ENCODE measurements at places on chromosomes 3 and 15. TPM values are rescaled to one million over a fixed set of nuclear protein-coding genes. Genes with fewer than 3 reads are reported as not detected.

DNA sequence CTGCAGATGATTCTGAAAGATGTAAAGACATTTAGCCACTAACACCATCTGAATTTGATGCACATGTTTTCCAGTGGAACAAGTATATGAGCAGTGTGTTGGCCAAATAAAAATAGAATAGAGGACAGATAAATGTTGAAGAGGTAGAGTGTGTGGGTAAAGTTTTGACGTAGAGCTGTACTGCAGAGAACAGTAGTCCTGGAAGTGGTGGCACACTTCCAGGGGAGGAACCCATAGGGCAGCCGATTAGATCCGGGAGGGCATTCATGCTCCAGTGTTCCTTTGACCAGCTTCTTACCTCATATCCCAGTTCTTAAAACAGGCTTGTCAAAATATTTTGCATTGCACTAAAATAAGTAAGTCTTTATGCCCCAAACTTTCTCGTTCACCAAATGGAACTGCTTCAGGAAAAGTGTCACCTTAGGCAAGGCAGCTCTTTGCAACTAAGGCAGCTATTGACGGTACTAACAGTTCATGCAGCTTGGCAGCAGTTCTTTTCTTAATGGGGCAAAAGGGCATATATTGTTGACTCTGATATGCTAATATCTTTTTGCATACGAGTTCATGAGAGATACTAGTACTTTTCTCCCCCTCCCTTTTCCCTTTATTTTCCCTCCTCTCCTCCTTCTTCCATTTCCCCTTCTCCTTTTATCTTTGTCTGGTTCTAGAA lies 429.3 kb upstream of the AZI2 start:
- DNase-seq = no peak
- no peak overlapping the region for H3K27ac ChIP-seq
- H3K4me3 ChIP-seq = no peak overlapping the region
- no peaks in the 10 kb centered on the region for H3K27me3 ChIP-seq
- no peaks in the 10 kb centered on the region for H3K36me3 ChIP-seq

The CFAP91 gene
- total RNA-seq = not detected

The ANKUB1 gene
- total RNA-seq = not detected

GRCh38 chr3:74606996-74607395 lies 7.5 kb downstream of the CNTN3 start:
- no peak for DNase-seq
- H3K27ac ChIP-seq = no peak overlapping the region
- no peaks in the 10 kb centered on the region for H3K4me1 ChIP-seq
- no peaks in the 10 kb centered on the region for H3K27me3 ChIP-seq
- H3K36me3 ChIP-seq = no peaks in the 10 kb centered on the region

- DNase-seq = no peak
- H3K4me3 ChIP-seq = no peak overlapping the region
- peaks cover 11% of the 10 kb centered on the region for H3K4me1 ChIP-seq
- H3K27me3 ChIP-seq = no peaks in the 10 kb centered on the region
- no peaks in the 10 kb centered on the region for H3K36me3 ChIP-seq
These were observed 197.0 kb upstream of the CBLB start for GRCh38 chr3:106065831-106066230.

DNA sequence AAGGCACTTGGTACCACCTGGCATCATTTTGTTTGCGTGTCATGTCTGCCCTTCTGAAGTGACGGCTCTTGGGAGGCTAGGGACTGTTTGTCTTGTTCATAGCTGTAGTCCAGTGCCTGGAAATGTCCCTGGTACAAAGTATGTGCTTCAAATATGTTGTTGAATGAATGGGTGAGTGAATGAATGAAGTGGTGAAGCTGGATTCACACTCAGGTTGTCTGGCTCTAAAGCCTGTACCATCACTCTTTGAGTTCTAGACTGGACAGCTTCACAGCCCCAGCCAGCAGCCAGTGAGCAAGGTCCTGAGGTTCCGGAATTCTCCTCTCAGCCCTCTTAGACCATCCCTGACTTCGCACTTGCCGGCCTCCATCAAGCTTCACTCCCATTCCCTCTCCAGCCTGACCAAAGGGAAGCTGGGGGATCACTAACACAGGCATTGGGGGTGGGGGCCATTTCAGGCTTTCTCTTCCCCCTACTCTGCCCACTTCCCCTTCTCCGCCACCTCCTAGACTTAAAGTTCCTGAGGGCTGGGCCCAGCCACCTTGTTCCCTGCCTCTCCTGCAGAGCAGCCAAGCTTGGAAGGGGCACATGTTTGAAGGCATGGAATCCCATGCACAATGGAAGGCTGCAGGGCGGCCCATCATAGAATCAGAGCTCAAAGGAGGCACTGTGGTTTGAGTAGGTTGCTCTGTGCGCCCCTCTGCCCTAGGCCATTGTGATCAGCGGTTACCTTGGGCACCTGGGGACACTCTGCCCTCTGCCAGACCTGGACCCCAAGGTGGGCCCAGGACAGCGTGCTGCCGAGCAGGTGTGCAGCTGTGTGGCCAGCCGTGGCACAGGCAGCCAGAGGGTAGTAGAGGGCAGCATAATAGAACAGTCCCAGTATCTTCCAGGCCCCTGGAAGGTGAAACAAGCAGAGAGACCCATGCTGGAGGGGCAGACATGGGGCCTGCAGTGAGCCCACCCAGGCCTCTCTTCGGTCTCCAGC lies 7.7 kb downstream of the STRA6 start:
- no peaks in the 10 kb centered on the region for H3K36me3 ChIP-seq
- no peak for DNase-seq
- H3K4me3 ChIP-seq = no peak overlapping the region
- H3K27me3 ChIP-seq = no peaks in the 10 kb centered on the region

DNA sequence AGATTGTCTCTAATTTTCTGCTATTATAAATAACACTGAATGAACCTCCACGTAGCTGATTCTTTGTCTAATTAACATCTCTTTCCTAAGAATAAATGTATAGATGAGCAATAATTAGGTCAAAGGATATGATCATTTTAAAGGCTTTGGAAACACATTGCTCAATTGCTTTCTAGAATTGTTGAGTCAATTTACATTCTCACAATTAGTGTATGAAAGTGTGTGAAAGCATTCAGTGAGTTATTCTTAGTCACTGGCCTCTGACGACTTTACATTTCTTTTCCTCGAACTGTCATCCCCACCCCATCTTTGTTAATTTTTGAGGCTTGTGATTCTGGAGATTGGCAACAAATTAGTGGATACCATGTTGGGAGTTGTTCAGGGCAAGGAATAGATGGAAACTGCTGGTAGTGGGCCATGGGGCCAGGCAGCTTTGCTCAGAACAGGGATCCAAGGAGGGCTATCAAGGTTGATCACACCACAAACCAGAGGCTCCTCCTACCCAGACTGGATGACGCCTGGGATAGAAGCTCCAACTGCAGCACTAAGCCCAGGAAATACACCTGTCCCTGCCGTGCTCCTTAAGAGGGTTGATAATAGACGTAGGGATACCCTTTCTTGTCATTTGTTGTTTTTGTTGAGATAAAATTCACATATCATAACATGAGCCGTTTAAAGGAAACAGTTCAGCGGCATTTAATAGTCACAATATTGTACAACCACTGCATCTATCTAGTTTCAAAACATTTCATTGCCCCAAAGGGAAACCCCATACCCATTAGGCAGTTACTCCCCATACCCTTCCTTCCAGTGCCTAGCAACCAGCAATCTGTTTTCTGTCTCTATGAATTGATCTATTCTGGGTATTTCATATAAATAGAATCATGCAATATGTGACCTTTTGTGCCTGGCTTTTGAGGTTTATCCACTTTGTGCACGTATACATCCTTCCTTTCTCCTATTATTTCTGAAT lies 27.9 kb downstream of the EIF1B start:
- H3K36me3 ChIP-seq = no peaks in the 10 kb centered on the region
- H3K27ac ChIP-seq = no peak overlapping the region
- H3K27me3 ChIP-seq = no peaks in the 10 kb centered on the region
- DNase-seq = no peak
- no peak overlapping the region for H3K4me3 ChIP-seq
- no peaks in the 10 kb centered on the region for H3K4me1 ChIP-seq

- H3K36me3 ChIP-seq = no peaks in the 10 kb centered on the region
- no peak for DNase-seq
- no peak overlapping the region for H3K4me3 ChIP-seq
These were observed 118.1 kb downstream of the FBLN2 start for GRCh38 chr3:13666781-13667709.

- DNase-seq = no peak
- no peaks in the 10 kb centered on the region for H3K4me1 ChIP-seq
- H3K4me3 ChIP-seq = no peak overlapping the region
- H3K27ac ChIP-seq = no peak overlapping the region
These were observed 33.4 kb downstream of the ETV5 start for GRCh38 chr3:186075489-186075888.

GRCh38 chr3:145522179-145522578 lies 638.8 kb downstream of the PLOD2 start:
- H3K27me3 ChIP-seq = no peaks in the 10 kb centered on the region
- no peak for DNase-seq
- H3K4me3 ChIP-seq = no peak overlapping the region
- no peaks in the 10 kb centered on the region for H3K36me3 ChIP-seq

- H3K27ac ChIP-seq = no peak overlapping the region
- no peak for DNase-seq
- no peaks in the 10 kb centered on the region for H3K4me1 ChIP-seq
These were observed 8.4 kb upstream of the SNRPA1 start for GRCh38 chr15:101303408-101303807.

DNA sequence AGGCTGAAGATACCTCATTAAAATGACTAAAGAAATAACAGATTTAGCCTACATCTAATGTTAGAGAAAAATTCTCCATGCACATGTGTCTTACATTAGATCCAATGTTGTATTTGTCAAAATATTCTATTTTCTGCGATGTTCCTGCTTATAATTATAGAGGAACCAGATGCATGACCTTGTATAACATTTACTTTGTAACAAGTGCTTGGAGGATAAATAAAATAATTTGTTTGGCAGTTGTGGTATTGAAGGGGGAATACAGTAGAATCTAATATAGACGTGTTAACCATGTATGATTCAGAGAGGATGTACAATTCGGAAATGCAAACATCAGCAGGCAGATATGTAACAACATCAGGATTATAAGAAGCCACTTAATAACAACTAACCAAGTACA lies 922.2 kb downstream of the TUSC7 start:
- H3K27ac ChIP-seq = no peak overlapping the region
- H3K36me3 ChIP-seq = no peaks in the 10 kb centered on the region
- no peak for DNase-seq
- no peaks in the 10 kb centered on the region for H3K4me1 ChIP-seq
- H3K27me3 ChIP-seq = no peaks in the 10 kb centered on the region
- no peak overlapping the region for H3K4me3 ChIP-seq

The KCNAB1 gene
- not detected for total RNA-seq

GRCh38 chr3:87828046-87828445 lies 230.8 kb downstream of the CGGBP1 start:
- H3K4me1 ChIP-seq = no peaks in the 10 kb centered on the region
- no peaks in the 10 kb centered on the region for H3K27me3 ChIP-seq
- no peaks in the 10 kb centered on the region for H3K36me3 ChIP-seq
- H3K27ac ChIP-seq = no peak overlapping the region
- DNase-seq = no peak
